Hematopoietic multipotent progenitor cell treated with erythropoietin and hydrocortisone succinate and interleukin-3 and kit ligand, for 15 days (in vitro differentiated cells): ENCODE measurements at places on chromosomes 4 and X.

DNA sequence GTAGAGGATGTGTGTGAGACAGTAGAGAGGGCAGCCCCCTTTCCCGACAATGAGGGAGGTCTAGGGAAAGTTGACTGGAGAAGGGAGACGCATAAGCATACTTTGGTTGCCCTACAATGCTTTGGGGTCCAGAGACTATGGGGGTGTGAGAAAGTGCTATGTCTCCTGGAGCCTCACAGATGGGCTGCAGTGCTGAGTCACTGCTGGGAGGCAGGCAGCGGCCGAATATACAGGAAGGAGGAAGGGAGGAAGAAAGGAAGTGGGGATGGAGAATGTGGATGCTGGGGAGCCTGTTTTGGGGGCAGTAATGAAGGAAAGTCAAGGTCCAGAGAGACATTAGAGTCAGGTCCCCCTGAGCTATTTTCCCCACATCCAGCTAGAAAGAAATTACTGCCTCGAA is 12.7 kb downstream of the DRP2 start:
- DNase-seq, result no peak

GRCh38 chr4:102268355-102268754 is 76.9 kb downstream of the SLC39A8 start:
- DNase-seq, result peak; percentile 27

- no peak for DNase-seq
Observed at GRCh38 chr4:8547108-8547911, 32.9 kb upstream of the GPR78 start.

DNA sequence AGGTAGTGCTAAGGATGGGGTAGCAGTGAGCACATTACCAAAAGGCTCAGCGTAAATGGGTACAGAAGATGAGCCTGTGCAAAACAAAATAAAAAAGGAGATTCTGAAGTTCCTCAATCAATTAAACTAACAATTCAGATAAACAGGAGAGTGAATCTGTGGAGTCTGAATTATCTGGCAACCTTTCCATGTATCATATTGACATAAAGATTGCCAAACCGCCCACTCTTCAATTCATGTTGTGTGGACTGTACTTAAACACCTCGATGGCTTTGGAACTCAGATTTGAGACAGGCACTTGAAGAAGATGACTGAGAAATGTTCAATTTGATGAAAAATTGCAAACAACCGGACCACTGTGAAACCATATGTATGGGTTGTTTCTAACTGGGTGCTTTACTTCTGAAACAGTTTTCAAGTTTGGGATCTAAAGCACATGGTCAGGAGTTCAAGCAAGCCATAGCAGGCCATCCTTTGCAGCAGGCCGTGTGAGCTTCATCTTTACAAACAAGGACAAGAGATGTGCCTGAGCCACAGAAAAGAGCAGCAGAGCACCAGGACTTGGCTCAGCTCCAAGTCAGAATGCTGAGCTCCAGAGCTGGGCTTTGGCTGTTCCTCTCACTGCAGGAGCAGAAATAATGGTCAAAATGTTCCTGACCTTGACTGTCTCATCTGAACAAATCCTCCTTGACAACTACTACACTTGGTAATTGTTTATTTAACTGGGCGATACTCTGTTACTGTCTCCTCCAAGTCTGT is 108.1 kb downstream of the MGST2 start:
- DNase-seq, result peak; percentile 9

DNA sequence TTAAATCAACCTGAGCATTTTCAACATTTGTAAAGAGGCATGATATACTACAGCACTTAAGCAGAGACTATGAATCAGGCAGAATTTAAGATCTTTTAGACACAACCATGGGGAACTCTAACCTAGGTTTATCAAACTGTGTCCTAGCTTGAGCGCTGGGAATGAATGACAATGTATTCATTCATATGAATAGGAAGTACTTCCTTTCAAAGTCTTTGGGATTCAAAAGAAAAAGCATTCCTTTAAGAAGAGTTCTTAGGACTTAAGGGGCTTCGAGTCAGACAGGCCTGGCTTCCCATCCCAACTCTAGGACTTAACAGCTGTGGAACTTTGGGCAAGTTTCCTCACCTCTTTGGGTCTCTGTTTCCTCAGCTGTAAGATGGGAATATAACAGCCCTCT is 104.6 kb downstream of the ANAPC4 start:
- DNase-seq, result no peak

GRCh38 chrX:154374313-154375155 is at the start of gene FLNA:
Gene FLNA, minus strand, starts transcription at chrX:154374634. Its CDS starts 3,389 bp downstream, at chrX:154371245.
- DNase-seq, result peak; percentile 15

GRCh38 chr4:127523369-127523768 is 109.4 kb upstream of the INTU start:
- no peak for DNase-seq

- DNase-seq, result no peak
Observed at GRCh38 chr4:182560358-182560757, 317.2 kb downstream of the TENM3 start.

DNA sequence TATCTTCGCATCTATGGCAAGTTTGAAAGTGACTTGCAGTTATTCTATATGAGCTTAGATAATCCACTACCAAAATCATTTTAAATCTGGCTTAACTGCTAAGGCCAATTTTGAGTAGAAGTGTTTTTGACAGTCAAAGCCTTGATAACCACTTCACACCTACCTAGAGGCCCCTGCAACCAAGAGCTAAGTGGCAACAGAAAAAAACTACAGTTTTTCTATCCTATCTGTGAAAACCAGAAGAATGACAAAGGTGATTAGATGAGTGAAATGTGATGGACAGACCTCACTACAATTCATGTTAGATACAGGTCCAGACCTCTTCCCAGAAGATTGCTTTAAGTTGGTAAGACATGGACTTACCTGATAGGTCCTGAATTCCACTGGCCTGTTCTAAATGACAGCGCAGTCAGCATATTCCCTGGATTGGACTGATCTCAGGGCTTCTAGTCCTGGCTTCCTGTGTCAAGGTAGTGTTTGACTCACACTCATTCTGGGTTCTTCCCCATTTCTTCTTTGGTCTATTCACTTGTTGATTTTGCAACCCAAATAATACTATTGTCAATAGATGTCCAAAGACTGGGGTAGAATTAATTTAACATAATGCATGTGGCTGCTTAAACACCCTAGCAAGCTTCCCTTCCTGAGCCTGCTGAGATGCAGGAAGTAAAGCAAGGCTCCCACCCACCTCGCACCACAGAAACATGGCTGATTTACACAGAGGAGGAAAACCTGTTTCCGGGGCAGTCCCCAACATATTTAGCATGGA is 65.1 kb downstream of the PPP3CA start:
- DNase-seq, result no peak

DNA sequence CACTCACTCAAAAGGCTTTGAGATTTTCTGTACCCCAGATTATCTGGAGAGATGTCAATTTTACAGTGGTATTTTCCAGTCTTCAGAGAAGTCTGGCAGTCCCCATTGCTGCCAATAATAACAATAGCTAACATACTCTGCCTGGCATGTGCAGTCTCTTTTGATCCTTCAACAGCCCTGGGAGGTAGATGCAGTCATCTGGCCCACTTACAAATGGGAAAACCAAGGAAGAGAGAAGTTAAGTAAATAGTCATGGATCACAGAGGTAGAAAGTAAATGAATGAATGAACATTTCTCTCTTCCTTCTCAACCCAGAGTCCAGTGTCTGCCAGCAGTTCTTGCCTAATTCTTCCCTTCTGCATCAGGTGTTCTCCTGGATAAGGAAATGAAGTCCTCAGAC is 113.0 kb upstream of the EDNRA start:
- no peak for DNase-seq

DNA sequence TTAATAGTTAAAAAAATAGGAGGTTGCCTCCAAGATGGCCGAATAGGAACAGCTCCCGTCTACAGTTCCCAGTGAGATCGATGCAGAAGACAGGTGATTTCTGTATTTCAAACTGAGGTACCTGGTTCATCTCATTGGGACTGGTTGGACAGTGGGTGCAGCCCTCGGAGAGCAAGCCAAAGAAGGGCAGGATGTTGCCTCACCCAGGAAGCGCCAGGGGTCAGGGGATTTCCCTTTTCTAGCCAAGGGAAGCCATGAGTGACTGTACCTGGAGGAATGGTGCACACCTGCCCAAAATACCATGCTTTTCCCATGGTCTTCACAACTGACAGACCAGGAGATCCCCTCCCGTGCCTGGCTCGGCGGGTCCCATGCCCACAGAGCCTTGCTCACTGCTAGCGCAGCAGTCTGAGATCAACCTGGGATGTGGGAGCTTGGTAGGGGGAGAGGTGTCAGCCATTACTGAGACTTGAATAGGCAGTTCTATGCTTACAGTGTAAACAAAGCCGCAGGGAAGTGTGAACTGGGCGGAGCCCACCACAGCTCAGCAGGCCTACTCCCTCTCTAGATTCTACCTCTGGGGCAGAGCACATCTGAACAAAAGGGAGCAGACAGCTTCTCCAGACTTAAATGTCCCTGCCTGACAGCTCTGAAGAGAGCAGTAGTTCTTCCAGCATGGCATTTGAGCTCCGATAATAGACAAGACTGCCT is 47.5 kb downstream of the PPA2 start:
- no peak for DNase-seq

DNA sequence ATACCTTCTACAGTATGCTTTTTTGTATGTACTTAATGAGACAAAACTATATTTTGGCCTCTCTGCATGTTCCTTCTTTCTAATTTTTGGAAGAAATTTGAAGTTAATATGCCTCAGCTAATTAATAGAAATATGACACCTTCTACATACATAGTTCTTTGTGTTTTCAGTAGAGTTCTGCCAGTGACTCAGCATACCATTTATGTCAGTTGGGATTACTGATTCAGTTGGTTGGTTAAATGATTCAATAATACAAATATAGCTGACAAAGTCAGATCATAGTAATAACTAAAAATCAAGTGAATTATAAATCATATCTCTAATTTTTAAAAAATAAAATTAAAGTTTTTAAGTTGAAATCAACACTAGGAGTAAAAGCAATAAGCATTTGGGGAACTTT is 16.8 kb downstream of the BTC start:
- no peak for DNase-seq

DNA sequence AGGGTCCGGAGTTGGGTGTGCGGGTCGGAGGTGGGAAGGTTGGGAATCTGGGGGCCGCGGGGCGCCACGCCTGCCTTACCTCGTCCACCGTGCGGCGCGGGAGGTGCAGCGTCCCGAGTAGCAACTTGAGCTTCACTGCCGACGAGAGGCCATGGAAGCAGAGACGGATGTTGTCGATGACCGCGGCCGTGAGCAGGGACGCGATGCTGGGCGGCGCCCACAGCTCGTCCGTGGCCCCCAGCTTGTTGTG is 178 bp downstream of the NELFA start:
- no peak for DNase-seq

GRCh38 chr4:48538358-48538757 is 48.3 kb downstream of the ZAR1 start:
- no peak for DNase-seq

DNA sequence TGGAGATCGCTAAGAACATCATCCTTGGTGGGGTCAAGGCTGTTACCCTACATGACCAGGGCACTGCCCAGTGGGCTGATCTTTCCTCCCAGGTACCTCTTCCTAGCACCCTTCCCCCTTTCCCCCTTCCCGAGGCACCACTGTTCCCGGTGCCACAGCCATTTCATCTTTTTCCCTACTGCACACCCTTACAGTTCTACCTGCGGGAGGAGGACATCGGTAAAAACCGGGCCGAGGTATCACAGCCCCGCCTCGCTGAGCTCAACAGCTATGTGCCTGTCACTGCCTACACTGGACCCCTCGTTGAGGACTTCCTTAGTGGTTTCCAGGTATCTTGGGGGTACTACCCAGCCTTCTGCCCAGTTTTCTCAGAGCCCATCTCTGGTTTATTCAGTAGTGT is 5.7 kb downstream of the UBA1 start:
- no peak for DNase-seq

GRCh38 chr4:113884655-113885054 is 94.8 kb downstream of the ARSJ start:
- no peak for DNase-seq

GRCh38 chrX:98501426-98501825 is 1617.7 kb downstream of the RPA4 start:
- DNase-seq, result no peak

DNA sequence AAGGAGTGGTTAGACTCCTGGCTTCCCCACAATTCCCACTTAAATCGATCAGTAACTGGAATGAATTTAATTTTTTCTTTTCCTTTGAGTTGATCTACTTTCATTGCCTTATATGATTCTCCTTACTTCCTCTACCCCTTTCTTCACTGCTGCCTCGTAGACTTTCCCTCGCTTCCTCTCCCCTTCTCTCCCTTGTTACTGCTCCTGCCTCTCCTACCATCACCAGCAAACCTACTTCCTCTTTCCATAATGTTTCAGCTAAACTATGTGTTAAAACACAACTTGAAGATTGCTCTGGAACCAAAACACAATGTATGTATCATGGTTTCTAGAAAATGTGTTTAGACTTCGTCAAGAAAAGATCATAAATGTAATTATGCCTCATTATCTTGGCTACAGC is 132.0 kb upstream of the TET2 start:
- DNase-seq, result no peak

- DNase-seq, result no peak
Observed at GRCh38 chr4:144531841-144532240, 114.1 kb upstream of the HHIP start.

GRCh38 chrX:134684956-134685355 is 26.7 kb upstream of the PLAC1 start:
- no peak for DNase-seq

DNA sequence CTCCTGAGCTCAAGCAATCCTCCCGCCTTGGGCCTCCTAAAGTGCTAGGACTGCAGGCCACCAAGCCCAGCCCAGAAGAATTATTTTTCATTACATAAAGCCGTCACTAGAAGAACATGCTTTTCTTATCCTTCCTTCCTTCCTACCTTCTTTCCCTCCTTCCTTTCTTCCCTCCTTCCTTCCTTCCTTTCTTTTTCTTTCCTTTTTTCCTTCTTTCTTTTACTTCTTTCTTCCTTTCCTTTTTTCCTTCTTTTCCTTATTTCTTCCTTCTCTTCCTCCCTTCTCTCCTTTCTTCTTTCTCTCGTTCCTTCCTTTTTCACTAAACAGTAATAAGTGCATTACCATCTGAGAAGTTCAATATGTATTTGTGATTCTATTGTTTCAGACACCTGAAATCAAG is 121.4 kb downstream of the ATP10D start:
- no peak for DNase-seq

GRCh38 chr4:94208918-94209317 is 1.3 kb downstream of the SMARCAD1 start:
- DNase-seq, result no peak

- no peak for DNase-seq
Observed at GRCh38 chrX:124938715-124939114, 381.0 kb upstream of the TEX13C start.

DNA sequence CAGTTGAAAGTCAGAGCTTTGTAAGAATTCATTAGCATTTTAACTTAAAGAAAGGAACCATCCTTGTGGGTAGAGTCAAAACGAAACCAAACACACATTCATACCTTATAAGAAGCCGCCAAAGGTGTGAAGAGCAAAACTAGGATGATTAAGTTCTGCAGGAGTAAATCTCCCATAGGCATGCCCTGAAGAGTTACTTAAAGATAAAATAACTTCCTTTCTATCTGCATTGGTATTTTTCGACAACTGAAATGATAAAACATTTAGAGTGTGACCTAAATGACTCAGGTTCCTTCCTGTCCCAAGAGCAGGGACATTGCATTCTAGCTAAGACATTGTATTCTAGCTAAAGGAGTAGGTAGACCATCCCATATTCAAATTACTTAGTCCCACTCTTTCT is 75.3 kb downstream of the BCOR start:
- no peak for DNase-seq

GRCh38 chr4:54746218-54746617 is 88.5 kb downstream of the KIT start:
- no peak for DNase-seq
